Lower lobe of right lung (tissue), 2 donors: ENCODE measurements at places on chromosomes 2 and 18. TPM values are rescaled to one million over a fixed set of nuclear protein-coding genes. Genes with fewer than 3 reads are reported as not detected.
A peak's percentile ranks its signal among the peaks of the same experiment; 100 is the strongest.

The SLC39A10 gene
- total RNA-seq: 37.2 TPM

The RBM44 gene
- total RNA-seq: 0.59 TPM

The TMEM247 gene
- total RNA-seq: not detected

The SCG2 gene
- total RNA-seq: 0.71 TPM

DNA sequence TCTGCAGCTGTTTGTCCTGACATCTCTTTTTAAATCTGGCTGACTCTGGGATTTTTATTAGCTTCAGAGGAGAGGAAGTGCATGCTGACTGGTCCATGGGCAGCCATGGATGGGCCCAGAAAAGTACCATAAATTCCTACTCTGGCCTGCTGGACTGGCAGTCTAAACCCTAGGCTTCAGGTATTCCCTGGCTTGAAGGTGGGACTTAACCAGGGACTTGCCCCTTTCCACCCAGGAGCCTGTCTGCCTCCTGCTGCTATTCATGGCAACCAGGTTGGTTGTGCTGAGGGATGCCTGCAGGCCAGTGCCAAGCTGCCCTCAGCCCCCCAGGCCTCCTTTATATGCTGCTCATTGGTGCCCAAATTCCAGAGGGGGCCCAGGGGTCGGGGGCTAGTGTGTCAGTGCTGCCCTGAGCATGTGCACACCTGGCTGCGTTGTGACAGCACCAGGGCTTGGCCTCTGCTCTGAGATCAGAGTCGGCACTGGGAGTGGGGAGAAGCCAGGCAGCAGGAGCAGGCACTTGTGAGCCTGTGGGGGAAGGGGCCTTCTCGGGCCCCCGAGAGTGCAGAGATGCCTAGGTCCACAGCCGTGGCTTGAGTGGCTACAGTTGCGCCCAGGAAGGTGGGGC lies 195.7 kb upstream of the TFPI start:
- peak; percentile 26 for DNase-seq

DNA sequence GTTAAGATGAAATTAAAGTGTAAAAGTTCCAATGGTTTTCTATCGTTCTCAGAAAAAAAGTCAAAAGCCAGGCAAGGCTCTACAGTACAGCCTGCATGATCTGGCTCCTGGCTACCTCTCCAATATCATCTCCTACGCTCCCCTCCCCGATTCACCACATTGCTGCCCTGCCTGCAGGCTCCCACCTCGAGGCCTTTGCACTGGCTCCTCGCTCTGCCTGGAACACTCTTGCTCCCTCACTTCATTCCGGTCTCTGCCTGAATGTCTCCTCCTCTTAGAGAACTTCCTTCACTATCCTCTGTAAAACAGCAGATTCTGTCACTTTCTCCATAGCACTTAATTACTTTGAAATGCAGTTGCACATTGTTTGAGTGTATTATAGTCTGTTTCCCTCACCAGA lies 72.5 kb downstream of the KLF7 start:
- no peak for DNase-seq

GRCh38 chr2:174599310-174599921 lies 1.8 kb upstream of the WIPF1 start:
- no peak for DNase-seq

DNA sequence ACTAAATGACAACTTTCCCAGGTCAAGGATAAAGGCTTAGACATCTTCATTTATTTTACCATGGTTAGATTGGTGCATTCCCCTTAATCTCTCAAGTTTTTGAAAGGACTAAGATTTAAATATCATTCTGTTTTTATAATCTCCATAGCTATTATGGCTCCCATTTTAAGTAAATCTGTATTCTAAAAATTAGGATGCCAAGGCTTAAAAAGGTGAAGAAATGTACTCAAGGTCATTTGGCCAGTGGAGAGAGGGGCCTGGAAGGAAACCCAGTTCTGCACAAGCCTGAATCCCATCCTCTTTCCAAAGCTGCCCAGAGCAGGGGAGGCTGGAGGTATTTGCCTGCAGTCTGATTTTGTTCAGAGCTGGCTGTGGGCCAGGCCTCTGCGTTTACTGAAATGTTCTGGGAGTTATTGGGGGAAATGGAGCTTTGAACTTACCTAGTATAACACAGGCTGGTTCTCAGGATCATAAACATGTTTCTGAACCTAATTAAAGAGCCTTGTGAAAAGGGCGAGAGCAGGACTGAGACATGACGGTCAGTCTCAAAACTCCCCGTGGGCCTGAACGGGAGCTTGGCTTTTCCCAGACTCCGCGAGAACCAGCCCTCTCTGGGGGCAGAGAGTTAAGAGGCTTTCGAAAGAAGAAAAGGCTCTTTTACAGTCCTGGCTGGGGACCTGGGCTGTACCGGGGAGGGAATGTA lies 85.6 kb downstream of the DDX1 start:
- no peak for DNase-seq

- no peak for DNase-seq
Measured at GRCh38 chr2:205655779-205656456, 26.4 kb upstream of the NRP2 start.

DNA sequence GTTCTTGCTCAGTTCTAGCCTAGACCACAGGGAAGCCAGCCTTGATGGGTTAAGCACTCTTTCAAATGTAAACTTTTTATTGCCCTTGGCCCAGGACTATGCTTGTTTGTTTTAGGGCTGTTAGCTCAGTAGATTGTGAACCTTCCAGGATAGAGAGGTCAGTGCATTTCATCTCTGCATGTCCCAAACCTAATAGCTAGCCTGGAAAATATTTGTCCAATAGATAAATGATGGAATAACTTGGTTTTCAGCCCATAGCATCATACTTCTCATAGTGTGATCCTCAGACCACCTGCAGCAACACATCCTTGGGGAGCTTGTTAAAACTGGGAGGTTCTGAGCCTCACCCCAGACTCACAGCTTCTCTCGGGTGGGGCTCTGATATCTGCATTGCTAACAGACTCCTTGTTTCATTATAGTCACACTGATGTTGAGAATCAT lies 59.8 kb downstream of the TRIB2 start:
- no peak for DNase-seq

GRCh38 chr2:207930747-207931146 lies 94.6 kb downstream of the PLEKHM3 start:
- DNase-seq: peak; percentile 52

GRCh38 chr2:60628615-60629304 lies 75.3 kb upstream of the BCL11A start:
- DNase-seq: no peak

DNA sequence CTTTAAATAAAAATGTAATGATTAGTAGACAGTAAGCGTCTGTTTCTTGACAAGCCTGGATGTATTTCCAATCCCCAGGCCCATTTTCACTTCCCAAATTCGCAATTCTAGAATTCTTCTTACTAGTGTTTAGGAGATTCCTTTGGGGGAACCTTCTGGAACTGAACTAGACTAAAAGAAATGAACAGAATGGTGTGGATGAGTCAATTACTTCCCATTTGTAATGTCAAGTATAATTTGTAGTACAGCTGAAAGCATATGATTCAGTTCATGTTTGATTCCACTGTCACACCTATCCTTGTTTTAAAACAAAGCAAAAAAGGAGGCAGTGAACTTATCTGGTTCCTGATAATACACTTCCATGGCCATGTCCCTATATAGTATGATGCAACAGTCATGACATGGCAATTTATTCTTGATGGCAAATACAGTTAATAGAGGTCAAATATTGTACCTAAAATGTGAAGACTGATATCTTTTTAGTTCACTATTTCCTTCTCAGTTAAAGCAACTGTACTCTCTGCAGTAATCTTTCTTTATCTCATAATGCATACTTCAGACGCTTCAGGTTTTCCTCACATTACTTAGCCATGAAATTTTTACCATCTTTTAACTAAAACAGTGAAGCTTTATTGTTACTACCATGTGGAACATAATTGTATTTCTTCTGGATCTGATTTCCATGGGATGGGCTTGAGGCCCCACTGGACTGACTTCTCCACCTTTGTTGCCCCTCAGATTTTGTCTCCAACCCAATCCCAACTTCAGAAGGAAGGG lies 2.0 kb downstream of the IDH1 start:
- no peak for DNase-seq
